Progenitor cell of endocrine pancreas (in vitro differentiated cells): ENCODE measurements at places on chromosomes 3 and 15.

DNA sequence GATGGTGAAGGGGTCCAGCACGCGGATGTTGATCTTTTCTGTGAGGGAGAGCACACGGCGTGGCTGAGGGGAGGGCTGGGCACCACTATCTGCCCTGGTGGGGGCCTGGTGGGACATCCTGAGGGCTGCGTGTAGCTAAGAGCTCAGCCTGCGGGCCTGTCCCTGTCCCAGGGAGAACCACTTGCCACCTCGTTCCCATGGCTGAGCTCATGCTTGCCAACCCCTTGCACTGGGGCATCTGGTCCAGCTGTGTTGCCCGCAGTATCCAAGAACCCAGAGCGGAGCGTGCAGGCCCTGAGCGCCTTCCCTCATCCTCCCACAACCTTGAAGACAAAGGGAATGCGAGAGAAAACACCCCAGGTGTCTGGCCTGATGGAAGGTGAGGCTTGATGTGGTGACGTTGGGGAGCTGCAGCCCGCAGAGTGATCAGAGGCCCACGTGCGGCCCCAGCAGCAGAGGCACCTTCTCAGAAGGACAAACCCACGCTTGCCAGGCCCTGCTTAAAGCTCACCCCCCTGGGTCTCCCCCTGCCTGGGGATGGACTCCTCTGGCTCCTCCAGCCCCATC, 28.9 kb downstream of the TKT start:
- H3K27ac ChIP-seq = no peak overlapping the region
- no peak for DNase-seq
- H3K27me3 ChIP-seq = no peaks in the 10 kb centered on the region
- no peak overlapping the region for H3K4me3 ChIP-seq
- H3K36me3 ChIP-seq = peaks cover 10% of the 10 kb centered on the region
- H3K4me1 ChIP-seq = no peaks in the 10 kb centered on the region

DNA sequence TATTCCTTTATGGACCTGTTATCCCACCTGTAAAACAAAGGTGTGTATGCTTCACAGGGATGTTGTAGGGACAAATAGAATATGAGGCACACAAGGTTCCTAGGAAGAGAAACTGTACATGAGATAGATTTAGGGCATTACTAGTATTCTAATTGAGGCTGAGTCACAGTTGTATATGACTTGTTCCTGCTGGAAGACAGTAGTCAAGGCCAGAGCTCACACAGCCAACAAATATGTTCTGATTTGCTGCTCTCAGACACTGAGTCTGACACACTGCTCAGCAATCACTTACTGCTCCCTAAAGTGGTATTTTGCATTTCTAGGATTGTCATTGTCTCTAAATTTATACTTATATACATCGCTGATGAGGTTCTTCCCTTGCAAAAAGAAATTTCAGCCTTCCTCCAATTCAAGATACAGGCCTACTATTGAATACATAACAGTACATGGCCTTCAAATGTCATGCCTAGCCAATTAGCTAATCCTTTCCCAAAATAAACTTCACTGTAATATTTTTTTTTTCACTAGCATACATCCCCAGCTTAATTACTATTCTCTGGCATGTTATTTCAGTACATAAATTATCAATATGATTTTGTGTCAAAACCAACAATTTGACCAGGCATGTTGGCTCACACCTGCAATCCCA, 69.8 kb downstream of the TIGIT start:
- no peaks in the 10 kb centered on the region for H3K27me3 ChIP-seq
- no peak overlapping the region for H3K4me3 ChIP-seq
- H3K4me1 ChIP-seq = peaks cover 18% of the 10 kb centered on the region
- H3K36me3 ChIP-seq = no peaks in the 10 kb centered on the region
- DNase-seq = no peak

DNA sequence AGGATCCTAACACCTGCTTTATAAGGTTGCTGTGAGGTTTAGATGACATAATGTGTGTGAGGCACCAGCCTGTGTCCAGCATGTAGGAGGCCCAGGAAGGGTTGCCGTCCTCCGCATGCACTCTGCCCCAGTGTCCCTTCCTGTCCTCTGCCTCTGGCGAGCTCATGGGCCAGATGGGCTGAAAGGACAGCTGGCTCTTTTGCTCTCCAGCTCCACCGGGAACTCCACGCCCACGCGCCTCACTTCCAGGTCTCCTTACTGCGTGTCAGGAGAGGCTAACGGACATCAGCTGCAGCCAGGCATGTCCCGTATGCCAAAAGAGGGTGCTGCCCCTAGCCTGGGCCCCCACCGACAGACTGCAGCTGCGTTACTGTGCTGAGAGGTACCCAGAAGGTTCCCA, 12.2 kb downstream of the MUC20 start:
- no peak for DNase-seq
- no peak overlapping the region for H3K27ac ChIP-seq
- H3K36me3 ChIP-seq = no peaks in the 10 kb centered on the region
- H3K4me3 ChIP-seq = no peak overlapping the region
- H3K27me3 ChIP-seq = peaks cover 20% of the 10 kb centered on the region
- H3K4me1 ChIP-seq = peaks cover 5% of the 10 kb centered on the region

GRCh38 chr3:100210772-100211135, 50.0 kb upstream of the TBC1D23 start:
- H3K36me3 ChIP-seq = no peaks in the 10 kb centered on the region
- no peaks in the 10 kb centered on the region for H3K27me3 ChIP-seq
- no peak overlapping the region for H3K27ac ChIP-seq
- no peak for DNase-seq
- peaks cover 6% of the 10 kb centered on the region for H3K4me1 ChIP-seq

DNA sequence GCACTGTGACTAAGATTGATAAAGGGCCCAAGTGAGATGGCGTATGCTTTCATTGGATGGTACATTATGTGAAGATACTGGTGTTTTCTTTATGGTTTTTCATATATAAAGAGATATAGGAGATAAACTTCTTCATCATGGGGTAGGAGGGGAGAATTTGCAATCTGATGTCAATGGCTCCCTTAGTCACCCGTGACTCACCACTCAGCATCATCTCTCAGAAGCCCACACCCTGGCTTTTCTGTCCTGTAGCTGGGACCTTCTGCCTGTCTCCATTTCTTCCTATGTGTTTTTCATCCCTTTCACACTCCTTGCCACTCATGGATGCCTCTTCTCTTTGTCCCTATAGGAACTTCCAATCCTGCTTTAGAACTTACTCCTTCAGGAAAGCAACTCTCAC, 114.3 kb upstream of the SEMA6D start:
- no peak overlapping the region for H3K27ac ChIP-seq
- H3K36me3 ChIP-seq = no peaks in the 10 kb centered on the region
- H3K4me3 ChIP-seq = no peak overlapping the region
- DNase-seq = no peak
- peaks cover 9% of the 10 kb centered on the region for H3K4me1 ChIP-seq
- H3K27me3 ChIP-seq = no peaks in the 10 kb centered on the region

DNA sequence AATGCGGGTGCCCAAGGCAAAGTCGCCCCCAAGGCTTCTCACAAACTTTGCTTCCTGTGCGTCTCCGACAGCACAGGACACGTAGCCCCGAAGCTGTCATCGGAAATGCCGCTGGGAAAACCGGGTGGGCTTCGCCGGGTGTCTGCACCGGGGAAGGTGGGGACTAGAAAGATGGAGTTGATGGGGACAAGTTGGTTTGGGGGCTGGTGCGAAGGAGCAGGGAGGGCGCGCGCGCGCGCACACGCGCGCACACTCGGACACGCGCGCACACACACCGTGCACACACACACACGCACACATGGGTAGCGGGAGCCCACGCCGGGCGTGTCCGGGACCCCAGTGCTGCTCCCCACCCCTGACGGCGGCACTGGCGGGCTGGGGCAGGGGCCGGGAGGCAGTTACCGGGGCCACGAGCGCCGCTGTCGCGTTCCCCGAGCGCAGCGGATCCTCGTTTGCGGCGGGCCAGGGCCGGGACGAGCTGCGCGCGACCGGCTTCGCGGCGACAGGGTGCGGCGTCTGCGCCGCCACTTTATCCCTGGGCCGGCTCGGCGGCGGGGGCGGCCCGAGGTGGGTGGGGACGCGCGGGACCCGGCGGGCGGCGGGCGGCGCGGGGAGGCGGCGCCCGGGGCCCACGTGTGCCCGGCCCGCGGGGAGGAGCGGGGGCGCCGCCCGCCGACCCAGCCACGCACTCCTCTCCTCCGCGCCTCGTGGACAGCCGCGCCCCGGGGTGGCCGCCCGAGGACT, 539 bp upstream of the MGLL start:
- no peak overlapping the region for H3K27ac ChIP-seq
- peaks cover 2% of the 10 kb centered on the region for H3K36me3 ChIP-seq
- peak overlapping the region; percentile 76 for H3K4me3 ChIP-seq
- peak; percentile 22 for DNase-seq
- H3K27me3 ChIP-seq = peaks cover 78% of the 10 kb centered on the region

DNA sequence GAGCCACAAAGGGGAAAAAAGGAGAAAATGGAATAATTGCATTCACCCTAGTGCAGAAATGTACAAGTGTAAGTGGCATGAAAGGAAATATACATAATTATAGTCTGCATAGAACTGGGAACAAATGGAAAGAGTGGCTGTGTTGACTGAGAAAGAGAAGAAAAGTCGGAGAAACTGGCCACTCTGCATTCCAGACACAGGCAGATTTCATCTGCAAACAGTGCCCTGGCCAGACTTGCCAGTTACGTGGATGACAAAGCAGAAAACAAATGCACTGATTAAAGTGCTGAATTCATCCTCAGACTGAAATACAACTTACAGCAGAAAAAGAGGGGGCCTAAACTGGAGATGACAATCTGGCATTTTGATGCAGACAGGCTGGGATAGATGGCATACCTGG, 129.8 kb downstream of the FGF12 start:
- DNase-seq = peak; percentile 16
- H3K27me3 ChIP-seq = no peaks in the 10 kb centered on the region
- H3K36me3 ChIP-seq = no peaks in the 10 kb centered on the region
- peak overlapping the region; percentile 84 for H3K27ac ChIP-seq
- peak overlapping the region; percentile 35 for H3K4me3 ChIP-seq

- peaks cover 6% of the 10 kb centered on the region for H3K27me3 ChIP-seq
- no peaks in the 10 kb centered on the region for H3K36me3 ChIP-seq
Observed at GRCh38 chr15:95454403-95455262, 875.9 kb upstream of the NR2F2 start.

- peaks cover 2% of the 10 kb centered on the region for H3K27me3 ChIP-seq
- no peaks in the 10 kb centered on the region for H3K4me1 ChIP-seq
- H3K36me3 ChIP-seq = peaks cover 2% of the 10 kb centered on the region
- H3K4me3 ChIP-seq = no peak overlapping the region
- no peak for DNase-seq
- H3K27ac ChIP-seq = peak overlapping the region; percentile 35
Observed at GRCh38 chr15:100241572-100242482, 99.9 kb downstream of the ADAMTS17 start.

- no peaks in the 10 kb centered on the region for H3K27me3 ChIP-seq
- no peaks in the 10 kb centered on the region for H3K36me3 ChIP-seq
- peak overlapping the region; percentile 94 for H3K27ac ChIP-seq
- H3K4me3 ChIP-seq = peak overlapping the region; percentile 15
Observed at GRCh38 chr15:38164061-38164460, 88.6 kb upstream of the SPRED1 start.

DNA sequence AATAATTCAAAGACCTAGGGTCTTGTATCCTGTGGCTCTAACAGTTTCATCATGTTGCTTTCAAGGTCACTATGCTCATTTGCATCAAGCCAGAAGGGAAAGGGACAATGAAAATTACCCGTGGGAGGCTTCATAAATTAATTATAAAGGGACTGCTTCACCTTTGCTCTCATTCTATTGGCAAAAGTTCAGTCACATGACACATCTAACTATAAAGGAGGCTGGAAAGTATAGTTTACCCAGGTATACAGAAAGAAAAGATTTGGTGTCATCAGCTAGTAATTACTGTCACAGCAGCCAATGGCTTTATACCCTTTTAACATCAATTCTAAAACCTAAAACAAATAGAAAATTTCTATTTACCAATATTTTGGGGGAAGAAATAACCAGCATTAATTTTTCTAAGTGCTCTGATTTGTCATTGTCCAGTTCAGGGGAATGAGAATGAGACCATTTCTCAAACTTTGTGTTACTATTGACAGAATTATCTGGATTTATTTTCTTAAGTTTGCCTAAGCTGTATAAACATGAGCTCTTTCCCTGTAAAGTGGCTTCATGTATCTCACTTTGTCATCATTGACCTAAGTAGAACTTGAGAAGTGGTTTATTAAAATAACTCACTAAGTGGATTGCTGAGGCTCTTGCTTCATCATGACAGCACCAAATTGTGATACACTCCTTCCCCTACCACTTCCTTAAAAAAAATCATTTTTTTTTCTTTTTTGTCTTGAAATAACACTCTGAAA, 257.7 kb upstream of the PEX5L start:
- peak overlapping the region; percentile 82 for H3K27ac ChIP-seq
- H3K4me1 ChIP-seq = peaks cover 37% of the 10 kb centered on the region
- H3K4me3 ChIP-seq = no peak overlapping the region
- H3K36me3 ChIP-seq = no peaks in the 10 kb centered on the region

- H3K27ac ChIP-seq = peak overlapping the region; percentile 32
- peaks cover 28% of the 10 kb centered on the region for H3K4me1 ChIP-seq
- no peak for DNase-seq
- no peak overlapping the region for H3K4me3 ChIP-seq
- no peaks in the 10 kb centered on the region for H3K36me3 ChIP-seq
Observed at GRCh38 chr15:70633103-70633831, 130.1 kb downstream of the UACA start.

- no peak overlapping the region for H3K27ac ChIP-seq
- peaks cover 15% of the 10 kb centered on the region for H3K27me3 ChIP-seq
- DNase-seq = no peak
- H3K4me3 ChIP-seq = no peak overlapping the region
- H3K36me3 ChIP-seq = no peaks in the 10 kb centered on the region
Observed at GRCh38 chr3:13021141-13022114, 51.8 kb downstream of the IQSEC1 start.

DNA sequence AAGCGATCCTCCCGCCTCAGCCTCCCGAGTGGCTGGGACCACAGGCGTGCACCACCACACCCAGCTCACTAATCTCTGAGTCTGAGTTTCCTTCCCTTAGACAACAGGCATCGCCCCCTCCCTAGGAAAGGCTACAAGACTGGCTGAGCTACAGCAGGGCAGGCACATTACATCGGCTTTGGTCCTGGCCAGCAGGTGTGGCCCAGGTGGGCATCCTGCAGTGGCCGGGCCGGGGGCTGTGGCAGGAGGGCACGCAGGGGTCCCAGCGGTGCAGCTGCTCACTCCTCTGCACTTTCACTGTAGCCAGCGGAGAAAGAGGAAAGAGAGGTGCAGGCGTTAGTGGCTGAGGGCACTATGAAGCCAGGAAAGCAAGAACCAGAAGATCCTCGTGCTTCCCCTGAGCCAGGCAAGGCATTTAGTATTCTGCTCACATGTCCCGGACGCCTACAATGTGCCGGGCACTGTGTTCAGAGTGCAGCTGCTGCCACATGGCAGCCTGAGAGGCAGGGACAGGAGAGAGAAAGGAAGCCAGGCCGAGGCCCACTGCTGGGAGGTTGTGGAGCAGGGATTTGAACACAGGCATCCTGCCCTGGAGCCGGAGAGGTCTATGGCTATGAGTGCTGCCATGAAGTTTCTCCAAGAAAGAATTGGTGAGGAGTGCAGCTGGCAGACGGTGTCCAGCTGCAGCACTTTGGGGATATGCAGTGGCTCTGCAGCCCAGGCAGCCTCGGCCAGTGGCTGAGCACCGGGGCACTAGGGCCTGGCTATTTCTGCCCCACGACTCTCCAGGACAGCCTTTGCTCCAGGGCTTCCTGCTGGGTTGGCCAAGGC, 22.3 kb downstream of the GRIP2 start:
- no peaks in the 10 kb centered on the region for H3K36me3 ChIP-seq
- H3K27ac ChIP-seq = no peak overlapping the region
- no peak for DNase-seq
- no peaks in the 10 kb centered on the region for H3K4me1 ChIP-seq

- no peak for DNase-seq
- H3K27ac ChIP-seq = no peak overlapping the region
- no peaks in the 10 kb centered on the region for H3K27me3 ChIP-seq
- H3K4me3 ChIP-seq = no peak overlapping the region
- H3K36me3 ChIP-seq = peaks cover 7% of the 10 kb centered on the region
Observed at GRCh38 chr15:77180757-77181156, 109.8 kb upstream of the TSPAN3 start.

- H3K36me3 ChIP-seq = peaks cover 2% of the 10 kb centered on the region
- DNase-seq = no peak
Observed at GRCh38 chr3:15403495-15403894, 23.8 kb downstream of the METTL6 start.
